ENCODE measurements at places on chromosomes 2 and 18.

DNA sequence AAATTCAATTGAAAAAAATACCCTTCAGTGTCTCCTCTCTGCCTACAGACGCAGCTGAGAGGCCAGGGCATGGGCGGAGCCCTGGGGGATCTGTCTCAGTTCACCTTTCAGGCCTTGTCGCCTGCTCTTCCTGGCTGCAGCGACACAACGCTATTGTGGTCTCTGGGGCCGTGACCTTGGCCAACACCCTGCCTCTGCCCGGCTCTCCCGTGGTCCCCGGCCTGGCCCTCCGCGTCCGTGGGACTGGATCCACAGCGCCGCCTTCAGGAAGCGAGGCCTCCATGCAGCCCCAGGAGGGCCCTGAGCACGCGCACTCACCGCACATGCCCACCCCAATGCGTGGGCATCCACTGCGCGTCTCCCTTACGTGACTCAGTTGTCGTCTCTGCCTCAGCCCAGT is 81.1 kb downstream of the MRPS9 start:
- no peak for DNase-seq

DNA sequence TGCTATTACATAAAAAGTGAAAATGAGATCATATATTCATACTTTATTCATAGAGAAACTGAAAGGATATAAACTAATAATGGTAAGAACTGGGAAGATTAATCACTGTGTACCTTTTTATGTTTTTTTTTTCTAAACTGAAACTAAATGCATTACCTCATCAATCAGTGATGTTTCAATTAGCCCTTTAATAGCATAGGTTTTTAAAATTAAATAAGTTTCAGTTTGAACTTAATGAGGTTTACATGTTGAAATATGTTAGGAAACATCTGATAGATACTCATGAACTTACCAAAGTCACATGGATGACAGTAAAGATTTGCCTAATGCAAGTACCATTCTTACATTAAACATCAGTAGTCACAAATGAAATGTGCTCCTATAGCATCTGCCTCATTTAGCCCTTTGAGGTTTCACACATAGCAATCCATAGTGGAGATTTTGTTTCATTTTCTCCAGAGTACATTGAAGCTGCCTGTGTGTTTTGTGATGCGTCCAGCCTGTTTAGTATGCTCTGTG is 8.9 kb downstream of the MAPRE2 start:
- no peak for DNase-seq

- no peak for DNase-seq
Observed at GRCh38 chr2:239820836-239821693, 204.1 kb downstream of the NDUFA10 start.

DNA sequence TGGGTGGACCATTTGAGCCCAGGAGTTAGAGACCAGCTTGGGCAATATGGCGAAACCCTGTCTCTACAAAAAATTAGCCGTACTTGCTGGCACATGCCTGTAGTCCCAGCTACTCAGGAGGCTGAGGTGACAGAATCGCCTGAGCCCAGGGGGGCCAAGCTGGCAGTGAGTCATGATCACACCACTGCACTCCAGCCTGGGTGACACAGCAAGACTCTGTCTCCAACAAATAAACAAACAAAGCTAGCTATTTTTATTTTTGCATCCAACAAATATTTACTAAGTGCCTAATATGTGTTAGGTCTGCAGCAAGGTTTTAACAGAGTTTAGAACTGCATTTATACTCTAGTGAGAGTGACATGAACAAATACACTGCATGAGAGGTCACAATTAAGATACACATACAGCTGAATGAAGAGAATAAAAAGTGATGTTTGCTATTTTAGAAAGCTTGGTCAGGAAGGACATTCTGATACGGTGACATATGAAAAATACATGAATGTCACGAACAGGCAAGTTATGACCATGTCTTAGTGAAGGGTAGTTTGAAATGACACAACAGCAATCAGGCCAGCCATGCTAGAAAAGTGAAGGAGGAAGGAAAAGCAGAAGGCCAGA is 83.2 kb upstream of the FRZB start:
- peak; percentile 19 for DNase-seq

DNA sequence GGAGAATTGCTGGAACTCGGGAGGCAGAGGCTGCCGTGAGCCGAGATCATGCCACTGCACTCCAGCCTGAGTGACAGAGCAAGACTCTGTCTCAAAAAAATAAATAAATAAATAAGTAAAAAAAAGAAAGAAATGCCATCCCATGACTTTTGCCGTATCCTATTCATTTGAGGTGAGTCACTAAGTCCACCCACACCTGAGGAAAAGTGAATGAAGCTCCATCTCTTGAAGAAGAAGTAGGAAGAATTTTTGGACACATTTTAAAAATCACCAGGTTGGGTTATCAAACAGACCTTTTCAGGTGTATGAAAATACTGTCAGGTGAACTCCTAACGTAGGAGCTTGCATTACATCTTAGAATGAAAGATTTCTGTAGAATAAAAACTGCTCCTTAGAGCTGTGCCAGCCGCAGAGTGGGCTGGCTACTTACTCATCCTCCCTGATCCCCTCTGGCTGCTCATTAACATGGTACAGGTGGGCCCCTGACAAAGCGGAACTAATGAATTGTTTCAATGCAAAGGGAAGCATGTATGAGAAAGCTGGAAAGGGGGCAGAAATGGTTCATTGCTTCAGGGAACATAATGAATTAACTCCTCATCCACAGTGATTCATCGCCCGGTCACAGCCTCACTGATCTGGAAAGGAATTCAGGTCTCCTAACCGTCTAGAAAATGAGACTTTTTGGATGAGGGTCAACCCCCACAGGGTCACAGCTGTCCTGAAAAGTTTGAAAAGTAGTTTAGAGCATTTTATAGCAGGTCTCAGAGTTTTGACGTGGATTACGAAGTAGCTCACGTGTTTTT is 191.4 kb downstream of the SPP2 start:
- peak; percentile 75 for DNase-seq

- DNase-seq = peak; percentile 57
Observed at GRCh38 chr18:12816451-12816850, 67.6 kb downstream of the PTPN2 start.

DNA sequence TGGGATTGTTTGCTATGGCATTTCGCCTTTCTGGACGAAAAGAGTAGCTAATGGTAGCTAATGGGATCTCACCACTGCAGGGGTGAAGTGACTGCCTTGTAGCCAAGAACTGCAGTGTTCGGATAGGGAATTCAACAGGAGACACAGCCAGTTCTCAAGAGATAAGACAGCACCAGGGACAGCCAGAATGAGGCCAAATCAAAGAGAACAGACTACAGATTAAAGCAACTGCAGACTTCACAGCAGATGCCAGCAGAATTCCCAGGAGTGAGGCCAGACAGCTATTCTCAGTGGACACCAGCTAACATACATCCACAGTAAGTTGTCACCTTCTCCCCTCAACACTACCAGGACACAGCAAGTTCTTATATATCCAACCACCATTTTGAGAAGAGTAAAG is 124.0 kb downstream of the PLA2R1 start:
- no peak for DNase-seq

GRCh38 chr2:36357847-36358659 is 2.5 kb downstream of the CRIM1 start:
- peak; percentile 91 for DNase-seq

GRCh38 chr2:144082777-144083176 is 437.1 kb downstream of the ZEB2 start:
- no peak for DNase-seq

- no peak for DNase-seq
Observed at GRCh38 chr18:79609841-79610281, 69.7 kb upstream of the CTDP1 start.

- no peak for DNase-seq
Observed at GRCh38 chr18:23442958-23443357, 10.1 kb upstream of the RIOK3 start.

DNA sequence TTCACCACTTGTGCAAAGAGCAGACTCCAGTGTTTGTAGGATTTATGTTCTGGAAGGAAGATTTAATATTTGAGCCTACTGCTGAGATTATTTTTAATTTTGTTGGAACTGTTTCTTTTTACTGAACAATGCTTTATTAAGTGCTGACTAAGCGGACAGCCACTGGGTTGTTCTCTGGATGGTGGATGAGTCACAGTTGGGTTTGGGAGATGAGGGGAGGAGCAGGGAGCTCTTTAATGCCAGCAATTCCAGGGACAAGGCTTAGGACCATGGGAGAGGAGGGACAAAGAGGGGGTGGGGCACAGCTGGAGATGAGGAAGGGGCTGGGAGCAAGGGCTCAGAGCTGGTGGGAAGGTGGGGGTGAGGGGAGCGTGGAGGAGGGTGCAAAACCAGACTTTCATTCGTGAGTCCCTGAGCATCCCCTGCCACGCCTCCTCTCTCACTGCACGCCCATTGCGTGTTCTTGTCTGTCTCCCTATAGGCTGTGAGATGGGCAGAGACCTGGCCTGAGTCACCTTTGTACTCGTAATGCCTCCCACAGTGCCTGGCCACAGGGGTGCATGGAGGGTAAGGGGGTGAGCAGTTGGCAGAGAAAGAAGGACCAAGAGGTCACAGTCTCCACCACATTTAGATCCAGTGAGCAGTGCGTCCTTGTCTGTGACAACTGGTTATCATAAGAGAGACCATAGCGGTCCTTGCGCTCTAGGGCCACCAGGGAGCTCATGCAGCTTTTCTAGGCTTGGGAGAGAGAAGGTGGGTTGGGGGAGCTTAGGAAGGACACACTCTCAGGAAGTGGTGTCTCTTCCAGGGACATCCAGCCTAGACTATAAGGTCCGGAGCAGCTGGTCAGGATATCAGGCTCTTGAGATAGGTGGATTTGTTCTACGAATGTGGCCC is 18.4 kb downstream of the SLC4A3 start:
- DNase-seq = peak; percentile 85

DNA sequence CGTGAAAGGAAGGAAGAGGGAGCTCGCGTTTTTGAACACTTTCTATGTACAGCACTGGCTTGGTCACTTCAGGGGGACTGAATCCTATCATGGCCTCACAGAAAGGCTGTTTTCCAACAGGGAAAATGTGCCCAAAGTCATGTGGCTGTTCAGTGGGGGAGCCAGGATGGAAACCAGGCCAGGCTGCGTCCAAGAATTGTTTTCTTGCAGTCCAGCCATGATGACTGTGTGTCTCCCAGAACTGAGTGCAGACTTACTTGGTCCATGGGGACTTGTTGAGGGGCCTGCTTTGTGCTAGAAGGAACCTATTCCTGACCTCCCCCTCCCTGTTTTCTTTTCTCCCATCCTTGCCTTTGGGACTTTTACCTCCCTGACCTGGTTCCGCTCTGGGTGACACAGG is 46.9 kb downstream of the EMILIN2 start:
- no peak for DNase-seq

GRCh38 chr2:10923008-10923375 is 11.3 kb downstream of the KCNF1 start:
- DNase-seq = no peak

GRCh38 chr2:66875941-66876462 is 441.1 kb downstream of the MEIS1 start:
- no peak for DNase-seq

GRCh38 chr2:238462782-238463396 is 36.2 kb downstream of the ASB1 start:
- peak; percentile 67 for DNase-seq

GRCh38 chr2:854460-854859 is 96.2 kb upstream of the SNTG2 start:
- peak; percentile 13 for DNase-seq

DNA sequence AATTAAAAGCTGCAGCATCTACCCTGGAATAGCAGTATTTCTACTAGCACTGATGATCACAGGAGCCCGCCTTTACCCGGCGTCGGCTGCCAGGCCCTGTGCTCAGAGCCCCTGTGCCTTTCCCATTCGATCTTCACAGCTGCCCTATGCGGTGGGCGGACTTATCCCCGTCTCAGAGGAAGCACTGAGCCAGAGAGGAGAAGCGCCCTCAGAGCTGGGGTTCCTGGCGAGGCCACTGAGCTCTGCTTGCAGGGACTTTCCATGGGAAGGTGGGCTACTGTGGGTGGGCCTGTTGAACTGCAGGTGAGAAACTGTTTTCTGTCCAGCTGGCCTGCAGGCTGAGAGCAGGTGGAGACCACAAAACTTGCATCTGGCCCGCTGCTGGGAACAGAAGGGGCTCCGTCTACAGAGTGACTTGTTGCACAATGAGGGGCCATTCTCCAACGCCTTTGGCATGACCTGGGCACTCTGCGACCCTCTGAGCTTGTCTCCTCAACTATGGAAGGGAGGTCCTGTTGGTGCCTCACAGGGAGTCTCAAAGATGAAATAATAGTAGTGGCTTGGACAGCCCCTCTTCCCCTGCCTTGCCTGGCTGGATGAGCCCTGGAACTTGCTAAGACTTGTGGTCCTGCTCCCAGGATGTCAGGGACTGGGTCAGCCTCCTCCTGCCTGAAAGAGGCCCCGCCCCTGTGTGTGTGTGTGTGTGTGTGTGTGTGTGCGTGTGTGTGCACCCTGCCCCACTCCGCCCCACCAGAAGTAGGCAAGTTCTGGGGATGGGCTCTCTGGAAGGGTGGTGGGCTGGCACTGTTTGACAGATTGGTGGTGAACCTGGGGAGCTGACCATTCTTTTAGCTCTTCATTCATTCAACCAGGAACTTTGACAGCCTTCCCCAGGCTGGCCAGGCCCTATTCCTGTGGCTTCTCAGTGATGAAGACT is 32.7 kb downstream of the GLI2 start:
- no peak for DNase-seq

DNA sequence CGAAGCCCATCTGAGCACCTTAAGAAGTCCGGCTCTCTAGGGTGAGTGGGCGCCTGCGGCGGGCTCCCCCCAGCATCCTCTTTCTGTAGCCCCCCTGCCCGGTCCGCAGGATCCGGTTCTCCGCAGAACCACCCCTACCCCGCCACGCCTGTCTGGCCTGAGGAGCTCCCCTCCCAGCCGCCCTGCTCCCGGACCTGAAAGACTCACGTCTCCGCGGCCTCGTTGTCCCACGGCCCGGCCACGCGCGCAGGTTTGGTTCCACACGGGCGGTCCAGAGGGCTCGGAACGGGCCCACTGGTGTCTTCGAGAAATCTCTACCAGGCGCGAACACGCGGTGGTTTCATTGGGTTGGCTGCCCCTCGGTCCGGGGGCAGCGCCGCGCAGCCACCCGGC is 237 bp downstream of the SLC39A6 start:
- no peak for DNase-seq

GRCh38 chr18:58378411-58379379 is 250.2 kb downstream of the ALPK2 start:
- no peak for DNase-seq

- DNase-seq = no peak
Observed at GRCh38 chr2:143903172-143903856, 616.6 kb downstream of the ZEB2 start.

DNA sequence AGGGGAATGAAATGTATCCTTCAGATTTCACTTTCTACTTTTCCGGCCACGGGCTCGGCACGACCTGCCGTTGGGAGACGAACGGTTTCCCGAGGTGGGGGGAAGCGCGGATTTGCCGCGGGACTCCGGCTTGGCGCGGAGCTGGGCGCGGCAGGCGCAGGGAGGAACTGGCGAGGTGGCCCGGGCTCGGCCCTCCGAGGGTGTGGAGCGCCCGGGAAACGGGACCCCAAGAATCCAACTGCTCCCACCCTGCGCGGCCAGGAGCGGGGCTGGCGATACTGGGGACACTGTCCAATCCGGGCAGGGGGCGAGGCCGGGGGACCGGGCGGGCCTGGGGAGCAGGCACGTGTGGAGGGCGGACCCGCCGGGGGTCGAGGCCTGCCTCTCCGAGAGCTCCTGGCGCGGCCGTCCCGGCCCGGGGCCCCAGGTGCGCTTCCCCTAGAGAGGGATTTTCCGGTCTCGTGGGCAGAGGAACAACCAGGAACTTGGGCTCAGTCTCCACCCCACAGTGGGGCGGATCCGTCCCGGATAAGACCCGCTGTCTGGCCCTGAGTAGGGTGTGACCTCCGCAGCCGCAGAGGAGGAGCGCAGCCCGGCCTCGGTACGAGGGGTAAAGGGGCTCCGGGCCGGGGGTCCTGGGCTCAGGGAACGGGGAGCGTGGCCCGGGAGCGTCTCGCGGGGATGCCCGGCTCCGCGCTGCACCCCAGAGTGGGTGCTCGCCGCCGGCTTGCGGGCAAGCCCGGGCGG is at the start of gene ANXA4:
TSS of gene ANXA4 (plus strand) at position 560 of the 747 bp plus-strand sequence. CDS start 39,432 bp downstream, outside the sequence.
- DNase-seq = peak; percentile 67
